NCI-H774 (cell line): ENCODE measurements at places on chromosomes 3 and 15.

GRCh38 chr3:31968927-31969418, 12.1 kb downstream of the OSBPL10 start:
- no peak for DNase-seq

DNA sequence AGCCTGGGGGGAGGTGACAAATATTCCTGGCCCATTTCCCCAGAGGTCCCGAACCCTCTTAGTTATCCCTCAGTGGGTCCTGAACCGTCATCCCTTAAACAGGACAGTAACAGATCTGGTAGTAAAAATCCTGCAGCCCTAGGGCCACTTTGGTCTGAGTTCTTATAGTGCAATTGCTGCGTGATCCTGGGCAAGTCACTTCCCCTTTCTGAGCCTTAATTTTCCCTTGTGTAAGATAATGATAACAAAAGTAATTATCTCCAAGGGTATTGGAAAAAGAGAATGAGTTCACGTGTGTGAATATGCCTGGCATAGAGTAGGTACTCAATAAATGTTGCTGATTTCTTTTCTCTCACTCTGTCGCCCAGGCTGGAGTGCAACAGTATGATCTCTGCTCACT, 2.9 kb upstream of the JAGN1 start:
- no peak for DNase-seq

DNA sequence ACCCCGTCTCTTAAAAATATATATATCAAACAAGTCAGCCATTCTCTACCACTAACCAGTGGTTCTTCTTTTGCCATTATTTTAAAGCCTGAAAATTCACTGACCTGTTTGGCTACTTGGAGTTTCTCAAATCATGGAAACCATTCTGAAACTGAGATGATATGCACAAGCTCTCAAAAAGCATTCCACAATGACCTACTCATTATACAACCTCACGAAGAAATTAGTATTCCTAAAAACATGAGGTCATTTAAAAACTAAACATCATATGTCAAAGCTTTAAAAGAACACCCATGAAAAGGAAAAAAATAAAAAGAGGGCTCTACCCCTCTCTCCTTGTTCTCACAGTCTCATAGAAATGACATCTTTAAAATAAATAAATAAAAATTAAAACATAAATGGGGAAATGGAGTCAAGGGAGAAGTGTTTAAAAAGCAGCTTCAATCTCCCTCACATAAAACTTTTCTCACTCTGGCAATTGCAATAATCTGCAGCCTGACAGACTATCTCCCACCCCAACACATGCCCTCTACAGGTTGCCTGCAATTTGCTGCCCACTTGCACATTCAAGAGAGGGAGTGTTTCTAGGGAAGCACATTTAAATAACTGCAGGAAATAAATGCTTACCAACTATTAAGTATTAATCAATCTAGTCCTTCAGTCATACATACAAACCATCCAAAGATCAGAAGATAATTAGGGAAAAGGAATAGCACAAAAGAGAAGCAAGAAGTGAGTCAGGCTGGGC, 73.3 kb downstream of the TRANK1 start:
- DNase-seq = no peak

- DNase-seq = no peak
Observed at GRCh38 chr3:50657816-50658215, 16.9 kb upstream of the DOCK3 start.

- no peak for DNase-seq
Observed at GRCh38 chr15:59350421-59350732, 22.3 kb downstream of the MYO1E start.

GRCh38 chr3:196365736-196366135, 27.5 kb upstream of the TM4SF19 start:
- DNase-seq = no peak

GRCh38 chr3:33901862-33902563, 103.6 kb downstream of the PDCD6IP start:
- no peak for DNase-seq

- DNase-seq = no peak
Observed at GRCh38 chr3:158347966-158348365, 223.0 kb upstream of the MLF1 start.

DNA sequence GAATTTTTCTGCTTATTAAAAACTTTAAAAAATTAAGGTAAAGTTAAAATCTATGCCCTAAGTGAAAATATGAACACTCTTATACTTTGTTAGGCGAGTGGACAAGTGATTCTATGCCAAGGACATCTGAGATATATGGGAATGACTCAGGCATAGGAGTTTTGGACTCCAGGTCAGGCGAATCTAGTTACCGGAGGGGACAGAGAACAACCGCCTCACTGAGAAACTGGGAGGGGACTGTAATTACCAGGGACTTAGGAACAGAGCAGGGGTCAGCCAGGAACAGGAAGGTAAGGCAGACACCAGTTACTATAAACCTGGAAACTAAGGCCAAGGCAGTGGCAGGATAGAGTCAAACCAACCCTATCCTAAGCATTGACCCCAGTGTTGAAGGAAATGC, 16.8 kb upstream of the ATP1B3 start:
- DNase-seq = no peak

GRCh38 chr3:189863031-189863430, 231.8 kb downstream of the TP63 start:
- DNase-seq = no peak

GRCh38 chr3:39144748-39145380, 8.5 kb downstream of the CSRNP1 start:
- DNase-seq = no peak

GRCh38 chr3:43290956-43291355, 4.6 kb downstream of the SNRK start:
- DNase-seq = no peak

DNA sequence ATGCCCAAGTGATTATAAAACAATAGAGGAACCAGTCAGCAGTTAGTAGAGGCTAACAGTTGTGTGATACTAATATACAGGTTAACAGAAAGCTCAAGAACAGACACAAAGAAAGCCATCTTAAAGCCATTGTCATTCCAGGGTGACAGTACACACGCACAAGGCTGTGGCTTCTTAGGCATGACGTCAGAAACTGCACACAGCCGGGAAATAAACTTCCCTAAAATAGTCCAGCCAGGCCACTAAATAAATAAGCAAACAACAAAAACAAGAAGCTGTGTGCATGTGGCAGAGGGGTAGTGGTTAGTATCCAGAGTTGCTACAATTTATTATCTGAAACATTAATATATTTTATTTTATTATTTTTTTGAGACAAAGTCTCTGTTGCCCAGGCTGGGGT, 49.8 kb downstream of the PPCDC start:
- no peak for DNase-seq

DNA sequence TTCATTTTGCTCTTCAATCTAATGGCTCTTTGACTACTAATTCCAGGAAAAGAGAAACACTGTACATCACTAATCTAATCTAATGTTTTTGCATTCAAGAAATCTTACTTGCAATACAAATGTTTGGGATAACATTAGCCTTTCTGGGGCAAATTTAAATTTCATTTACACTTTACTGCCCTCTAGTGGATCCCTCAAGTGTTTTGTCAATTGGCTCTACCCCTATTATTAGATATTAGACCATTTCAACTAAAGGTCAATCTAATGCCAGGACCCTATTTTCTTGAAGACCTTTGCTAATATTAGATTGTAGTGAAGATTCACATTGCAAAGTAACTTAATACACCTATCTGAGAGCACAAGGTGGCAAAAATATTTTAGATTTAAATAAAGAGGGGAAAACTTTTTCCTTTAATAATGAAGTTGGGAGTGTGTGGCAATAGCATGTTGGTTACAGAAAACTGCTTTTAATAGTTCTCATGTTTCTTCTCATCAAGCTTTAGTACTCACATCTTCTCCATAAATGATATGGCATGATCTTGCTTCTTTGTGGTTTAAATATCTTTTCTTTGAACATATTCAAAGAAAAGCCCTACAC, 5.0 kb downstream of the C2CD4A start:
- peak; percentile 29 for DNase-seq

DNA sequence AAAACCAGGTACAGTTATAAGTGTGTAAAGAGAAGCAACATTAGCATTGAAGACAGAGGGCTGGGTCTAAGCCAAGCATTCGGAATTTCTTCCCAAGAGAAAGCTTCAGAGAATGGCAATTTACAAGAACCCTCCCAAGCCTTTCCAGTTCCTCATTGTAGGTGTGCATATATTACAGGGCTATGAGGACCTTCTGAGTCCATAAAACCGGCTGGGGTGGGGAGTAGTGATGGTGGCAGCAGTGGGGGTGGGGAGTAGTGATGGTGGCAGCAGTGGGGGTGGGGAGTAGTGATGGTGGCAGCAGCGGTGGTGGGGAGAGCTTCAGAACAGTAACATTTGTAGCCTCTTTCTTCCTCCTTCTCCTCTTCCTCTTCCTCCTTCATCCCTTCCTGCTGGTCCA, 368.7 kb upstream of the UMPS start:
- DNase-seq = no peak

GRCh38 chr15:68795298-68795848, 25.3 kb downstream of the ANP32A start:
- no peak for DNase-seq

GRCh38 chr3:124986192-124987143, 51.9 kb upstream of the MUC13 start:
- DNase-seq = no peak

DNA sequence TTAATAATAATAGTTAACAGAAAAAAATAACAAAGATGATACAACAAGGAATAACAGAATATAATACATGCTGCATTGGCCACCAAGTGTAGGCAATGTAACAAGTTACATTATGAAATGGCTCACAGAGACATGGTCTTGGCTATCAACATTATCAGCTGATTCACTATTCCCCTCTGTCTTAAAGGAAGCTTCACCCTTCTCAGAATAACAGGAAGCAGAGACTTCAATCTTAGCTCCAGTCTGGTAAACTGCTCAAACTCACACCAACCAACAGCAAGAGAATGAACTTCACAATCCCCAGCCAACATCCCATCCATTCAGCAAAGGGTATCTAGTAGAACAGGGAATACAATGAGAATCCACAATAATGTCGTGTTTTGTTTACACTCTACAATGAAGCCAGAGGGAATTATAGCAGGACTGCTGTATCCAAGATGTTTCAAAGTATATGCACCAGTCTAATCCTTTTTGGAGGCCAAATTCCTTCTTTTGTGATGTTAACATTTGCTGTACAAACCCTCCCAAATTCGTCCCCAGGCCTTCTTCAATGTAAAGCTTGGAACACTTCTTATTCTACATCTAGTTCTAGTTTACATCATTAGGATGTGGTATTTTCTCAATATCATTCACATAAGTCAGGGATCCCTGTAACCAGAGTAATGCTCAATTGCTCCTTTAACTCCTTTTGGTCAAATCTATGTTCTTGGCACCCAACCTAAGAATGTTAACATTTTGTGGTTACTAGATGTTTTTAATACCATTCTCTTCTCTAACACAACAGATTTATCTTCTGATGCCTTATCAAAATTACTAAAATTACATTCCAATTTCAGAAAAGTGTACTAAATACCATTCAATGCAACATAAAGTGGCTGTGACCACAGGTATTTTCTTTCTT, 52.4 kb upstream of the CMSS1 start:
- no peak for DNase-seq
